Spinal cord (tissue), 10 donors: ENCODE measurements at places on chromosomes 11 and 22.

GRCh38 chr11:119891055-119891768, 162.2 kb upstream of the NECTIN1 start:
- H3K27me3 ChIP-seq = no peaks in the 10 kb centered on the region
- peaks cover 31% of the 10 kb centered on the region for H3K4me1 ChIP-seq
- no peak overlapping the region for H3K27ac ChIP-seq
- no peak overlapping the region for H3K4me3 ChIP-seq
- no peaks in the 10 kb centered on the region for H3K36me3 ChIP-seq

DNA sequence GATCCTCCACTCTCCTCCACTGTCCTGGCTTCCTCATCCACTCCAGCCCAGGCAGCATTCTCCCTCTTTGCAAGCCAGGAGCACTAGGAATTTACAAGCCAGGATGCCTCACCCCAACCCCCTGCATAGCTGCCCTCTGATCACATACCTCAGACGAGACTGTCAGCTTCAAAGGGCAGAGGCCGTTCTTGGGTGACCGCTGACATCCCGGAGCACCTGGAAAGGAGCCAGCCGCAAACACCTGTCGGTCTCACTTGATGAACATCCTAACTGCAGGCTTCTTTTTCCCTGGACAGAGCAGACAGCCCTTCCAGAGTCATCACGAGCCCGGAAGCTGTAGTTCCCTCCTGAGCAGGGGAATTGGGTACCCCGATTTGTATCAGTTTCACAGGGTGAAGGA, 451.3 kb upstream of the B3GAT1 start:
- no peak for DNase-seq
- peaks cover 16% of the 10 kb centered on the region for H3K4me1 ChIP-seq
- no peak overlapping the region for H3K27ac ChIP-seq
- no peak overlapping the region for H3K4me3 ChIP-seq
- no peaks in the 10 kb centered on the region for H3K27me3 ChIP-seq

GRCh38 chr22:47553436-47553835, 791.0 kb downstream of the TBC1D22A start:
- H3K27ac ChIP-seq = no peak overlapping the region
- H3K4me3 ChIP-seq = no peak overlapping the region
- H3K4me1 ChIP-seq = peaks cover 11% of the 10 kb centered on the region
- no peaks in the 10 kb centered on the region for H3K36me3 ChIP-seq

GRCh38 chr22:45334068-45334467, 24.3 kb downstream of the FAM118A start:
- no peak for DNase-seq
- H3K36me3 ChIP-seq = peaks cover 49% of the 10 kb centered on the region
- no peak overlapping the region for H3K27ac ChIP-seq

- no peaks in the 10 kb centered on the region for H3K4me1 ChIP-seq
- H3K4me3 ChIP-seq = no peak overlapping the region
- no peaks in the 10 kb centered on the region for H3K27me3 ChIP-seq
- H3K36me3 ChIP-seq = no peaks in the 10 kb centered on the region
- no peak overlapping the region for H3K27ac ChIP-seq
Measured at GRCh38 chr22:31029276-31029675, 51.8 kb upstream of the SMTN start.

- no peaks in the 10 kb centered on the region for H3K27me3 ChIP-seq
- DNase-seq = no peak
- H3K36me3 ChIP-seq = peaks cover 7% of the 10 kb centered on the region
- H3K4me3 ChIP-seq = peak overlapping the region; percentile 87
Measured at GRCh38 chr11:66676931-66677598, 622 bp downstream of the RBM4B start.

- H3K4me1 ChIP-seq = peaks cover 4% of the 10 kb centered on the region
- no peak overlapping the region for H3K27ac ChIP-seq
- no peak for DNase-seq
- H3K27me3 ChIP-seq = no peaks in the 10 kb centered on the region
- no peaks in the 10 kb centered on the region for H3K36me3 ChIP-seq
- H3K4me3 ChIP-seq = no peak overlapping the region
Measured at GRCh38 chr11:27420722-27421572, 51.6 kb downstream of the LGR4 start.

DNA sequence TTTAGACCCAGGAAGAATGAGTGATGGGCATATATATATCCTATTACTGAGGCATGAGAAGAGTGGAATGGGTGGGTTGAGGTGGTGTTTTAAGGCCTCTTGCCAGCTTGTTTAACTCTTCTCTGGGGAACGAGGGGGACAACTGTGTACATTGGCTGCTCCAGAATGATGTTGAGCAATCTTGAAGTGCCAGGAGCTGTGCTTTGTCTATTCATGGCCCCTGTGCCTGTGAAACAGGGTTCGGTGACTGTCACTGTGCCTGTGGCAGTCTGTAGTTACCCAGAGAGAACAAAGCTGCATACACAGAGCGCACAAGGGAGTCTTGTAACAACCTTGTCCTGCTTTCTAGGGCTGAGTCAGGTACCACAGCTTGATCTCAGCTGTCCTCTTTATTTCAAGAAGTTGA, 11.7 kb downstream of the LIMK2 start:
- no peak overlapping the region for H3K4me3 ChIP-seq
- no peaks in the 10 kb centered on the region for H3K4me1 ChIP-seq
- no peaks in the 10 kb centered on the region for H3K27me3 ChIP-seq
- DNase-seq = no peak
- no peak overlapping the region for H3K27ac ChIP-seq

- H3K4me1 ChIP-seq = no peaks in the 10 kb centered on the region
- H3K27ac ChIP-seq = no peak overlapping the region
- no peak for DNase-seq
- H3K4me3 ChIP-seq = no peak overlapping the region
- no peaks in the 10 kb centered on the region for H3K27me3 ChIP-seq
- H3K36me3 ChIP-seq = no peaks in the 10 kb centered on the region
Measured at GRCh38 chr22:35392357-35392756, 7.6 kb upstream of the MCM5 start.

- H3K4me3 ChIP-seq = no peak overlapping the region
- no peak for DNase-seq
- H3K4me1 ChIP-seq = peaks cover 13% of the 10 kb centered on the region
- peaks cover 3% of the 10 kb centered on the region for H3K36me3 ChIP-seq
- no peaks in the 10 kb centered on the region for H3K27me3 ChIP-seq
- H3K27ac ChIP-seq = no peak overlapping the region
Measured at GRCh38 chr11:83195649-83196048, 2.1 kb downstream of the ANKRD42 start.

- no peak for DNase-seq
- no peaks in the 10 kb centered on the region for H3K27me3 ChIP-seq
- no peaks in the 10 kb centered on the region for H3K4me1 ChIP-seq
Measured at GRCh38 chr11:57815476-57815875, 53.9 kb downstream of the CTNND1 start.

- no peak overlapping the region for H3K27ac ChIP-seq
Measured at GRCh38 chr11:37525336-37525735, 927.3 kb upstream of the RAG2 start.

DNA sequence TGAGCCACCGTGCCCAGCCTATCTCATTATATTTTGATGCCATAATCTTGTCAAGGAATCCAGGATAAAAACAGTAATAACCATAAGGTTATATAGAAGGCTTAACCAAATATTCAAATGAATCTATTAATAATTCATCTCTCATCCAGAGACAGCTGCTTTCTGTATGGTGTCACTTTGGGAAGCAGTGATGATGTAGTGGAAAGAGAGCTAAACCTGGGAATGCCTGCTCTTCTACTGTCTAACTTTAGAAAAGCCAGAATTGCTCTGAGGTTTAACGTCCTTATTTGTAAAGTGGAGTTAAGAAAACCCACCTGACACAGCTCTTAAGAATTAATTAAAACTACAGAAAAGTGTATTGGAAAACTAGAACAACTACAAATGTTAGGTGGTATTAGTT, 29.3 kb upstream of the OR10D3 start:
- no peak overlapping the region for H3K4me3 ChIP-seq
- DNase-seq = no peak
- H3K27ac ChIP-seq = no peak overlapping the region
- no peaks in the 10 kb centered on the region for H3K36me3 ChIP-seq
- no peaks in the 10 kb centered on the region for H3K27me3 ChIP-seq
- no peaks in the 10 kb centered on the region for H3K4me1 ChIP-seq

DNA sequence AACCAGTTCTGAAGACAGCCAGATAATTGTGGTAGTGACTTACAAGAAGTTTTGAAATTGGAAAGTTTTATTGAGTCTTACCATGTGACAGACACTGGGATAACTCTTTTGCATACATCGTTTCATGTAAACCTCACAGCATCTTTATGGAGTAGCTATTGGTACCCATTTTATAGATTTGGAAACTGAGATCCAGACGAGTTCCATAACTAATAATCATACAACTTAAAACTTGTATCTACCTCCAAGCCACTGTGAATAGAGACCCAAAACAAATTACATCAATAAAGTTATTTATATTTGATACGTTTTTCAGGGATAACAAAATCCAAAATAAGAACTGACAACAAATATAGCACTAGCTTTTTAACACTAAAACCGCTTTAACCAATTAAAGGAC, 35.7 kb upstream of the LDHA start:
- no peaks in the 10 kb centered on the region for H3K4me1 ChIP-seq
- no peaks in the 10 kb centered on the region for H3K27me3 ChIP-seq
- H3K27ac ChIP-seq = no peak overlapping the region
- H3K4me3 ChIP-seq = no peak overlapping the region
- peaks cover 54% of the 10 kb centered on the region for H3K36me3 ChIP-seq

- no peaks in the 10 kb centered on the region for H3K27me3 ChIP-seq
- no peak for DNase-seq
- H3K4me1 ChIP-seq = peaks cover 4% of the 10 kb centered on the region
- no peak overlapping the region for H3K4me3 ChIP-seq
- H3K36me3 ChIP-seq = no peaks in the 10 kb centered on the region
- H3K27ac ChIP-seq = no peak overlapping the region
Measured at GRCh38 chr11:115042002-115042401, 363.7 kb downstream of the NXPE2 start.

GRCh38 chr11:914747-915501, 4.3 kb upstream of the CHID1 start:
- H3K4me1 ChIP-seq = peaks cover 20% of the 10 kb centered on the region
- H3K4me3 ChIP-seq = no peak overlapping the region
- H3K27ac ChIP-seq = no peak overlapping the region
- DNase-seq = no peak

DNA sequence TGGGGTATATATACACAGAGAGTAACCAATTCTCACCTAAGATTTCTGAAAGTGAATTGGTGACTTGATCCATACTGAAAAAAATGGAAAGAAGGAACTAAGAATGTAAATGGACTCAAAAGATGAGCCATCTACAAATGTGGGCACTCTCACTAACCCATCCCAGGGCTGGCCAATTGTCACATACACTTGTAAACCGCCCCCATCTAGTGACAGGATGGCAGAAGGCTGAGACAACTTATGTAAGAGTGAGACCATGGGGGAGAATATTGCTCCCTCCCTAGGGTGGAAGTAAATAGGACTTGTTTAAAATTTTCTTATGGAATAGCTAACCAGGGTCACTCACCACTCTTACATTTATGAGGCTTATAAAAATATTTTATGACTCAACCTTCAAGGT, 377.1 kb upstream of the ISX start:
- no peaks in the 10 kb centered on the region for H3K27me3 ChIP-seq
- H3K36me3 ChIP-seq = no peaks in the 10 kb centered on the region
- no peak overlapping the region for H3K4me3 ChIP-seq
- H3K27ac ChIP-seq = no peak overlapping the region

- no peaks in the 10 kb centered on the region for H3K27me3 ChIP-seq
- H3K4me3 ChIP-seq = no peak overlapping the region
Measured at GRCh38 chr11:126637795-126638175, 282.3 kb downstream of the ST3GAL4 start.

GRCh38 chr11:42595876-42596275, 715.9 kb upstream of the API5 start:
- no peaks in the 10 kb centered on the region for H3K36me3 ChIP-seq
- H3K27me3 ChIP-seq = no peaks in the 10 kb centered on the region
- H3K4me1 ChIP-seq = no peaks in the 10 kb centered on the region
- no peak for DNase-seq
- H3K27ac ChIP-seq = no peak overlapping the region

GRCh38 chr11:69526453-69526810, 45.0 kb downstream of the LINC01488 start:
- no peak overlapping the region for H3K4me3 ChIP-seq
- no peak for DNase-seq
- H3K4me1 ChIP-seq = peaks cover 4% of the 10 kb centered on the region
- no peak overlapping the region for H3K27ac ChIP-seq

- no peaks in the 10 kb centered on the region for H3K27me3 ChIP-seq
- no peak overlapping the region for H3K4me3 ChIP-seq
- H3K36me3 ChIP-seq = no peaks in the 10 kb centered on the region
- no peak for DNase-seq
Measured at GRCh38 chr11:3631331-3631730, 10.5 kb downstream of the ART5 start.

DNA sequence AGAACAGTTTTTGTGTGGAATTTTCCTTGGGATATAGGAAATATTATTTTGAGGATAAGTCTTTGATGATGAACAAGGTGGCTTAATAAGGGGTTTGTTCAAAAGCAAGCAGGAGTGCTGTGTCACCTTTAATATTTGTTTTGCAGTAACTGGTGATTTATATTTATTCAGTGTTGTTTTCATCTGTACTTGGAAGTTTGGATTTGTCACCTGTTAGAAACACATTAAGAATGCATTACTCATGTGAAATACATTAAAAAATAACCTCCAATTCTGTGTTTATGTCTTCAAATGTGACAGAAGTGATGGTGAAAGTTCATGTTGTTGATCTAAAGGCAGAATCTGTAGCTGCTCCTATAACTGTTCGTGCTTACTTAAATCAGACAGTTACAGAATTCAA, 70.5 kb downstream of the DKK3 start:
- no peaks in the 10 kb centered on the region for H3K27me3 ChIP-seq
- no peak for DNase-seq
- H3K4me3 ChIP-seq = no peak overlapping the region
